Muscle of leg (tissue), 16 donors: ENCODE measurements at places on chromosomes 12 and 14. TPM values are rescaled to one million over a fixed set of nuclear protein-coding genes. Genes with fewer than 3 reads are reported as not detected.

GRCh38 chr12:130881548-130881947 is 9.7 kb downstream of the RAN start:
- no peak overlapping the region for H3K4me3 ChIP-seq
- peaks cover 10% of the 10 kb centered on the region for H3K36me3 ChIP-seq
- H3K27me3 ChIP-seq = no peaks in the 10 kb centered on the region
- H3K27ac ChIP-seq = no peak overlapping the region
- DNase-seq = no peak

CLEC4D gene
- not detected for total RNA-seq

DNA sequence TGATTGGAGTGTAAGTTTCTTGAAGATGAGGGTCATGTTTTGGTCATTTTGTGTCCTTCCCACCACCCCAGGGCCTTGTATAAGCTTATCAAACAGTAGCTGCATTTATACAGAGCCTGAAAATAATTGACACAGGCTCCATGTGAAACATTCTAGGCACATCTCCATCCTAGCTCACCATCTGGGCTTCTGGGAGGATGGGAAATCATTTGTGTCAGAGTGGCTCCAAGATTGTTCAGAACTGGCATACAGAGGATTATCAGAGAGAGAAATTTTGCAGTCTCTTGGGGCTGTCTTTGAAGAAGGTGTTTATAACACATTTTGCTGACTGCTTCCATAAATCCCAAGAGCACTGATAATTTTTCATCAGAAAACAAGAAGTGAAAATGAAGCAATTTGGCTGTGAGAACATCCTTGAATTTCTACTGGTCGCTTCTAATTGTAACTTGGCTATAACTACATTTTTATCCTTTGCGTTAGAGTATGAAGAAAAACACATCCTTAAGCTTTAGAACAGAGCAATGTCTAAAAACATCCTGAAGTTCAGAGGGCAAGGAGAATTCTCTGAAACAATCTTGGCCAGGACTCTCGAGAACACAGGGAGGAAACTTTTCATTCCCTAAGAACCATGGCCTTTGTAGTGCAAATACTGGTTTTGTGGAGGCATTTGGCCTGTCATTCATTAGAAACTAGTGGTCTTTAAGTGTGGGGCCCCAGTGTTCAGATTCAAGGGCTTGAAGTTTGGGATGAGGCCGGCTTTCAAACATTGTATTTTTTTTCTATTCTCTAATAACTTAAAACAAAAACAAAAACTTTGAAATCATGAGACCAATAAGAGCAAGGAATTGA is 151.1 kb downstream of the DACT1 start:
- no peaks in the 10 kb centered on the region for H3K36me3 ChIP-seq
- no peak overlapping the region for H3K4me3 ChIP-seq
- H3K27ac ChIP-seq = no peak overlapping the region
- H3K27me3 ChIP-seq = no peaks in the 10 kb centered on the region
- no peak for DNase-seq

DNA sequence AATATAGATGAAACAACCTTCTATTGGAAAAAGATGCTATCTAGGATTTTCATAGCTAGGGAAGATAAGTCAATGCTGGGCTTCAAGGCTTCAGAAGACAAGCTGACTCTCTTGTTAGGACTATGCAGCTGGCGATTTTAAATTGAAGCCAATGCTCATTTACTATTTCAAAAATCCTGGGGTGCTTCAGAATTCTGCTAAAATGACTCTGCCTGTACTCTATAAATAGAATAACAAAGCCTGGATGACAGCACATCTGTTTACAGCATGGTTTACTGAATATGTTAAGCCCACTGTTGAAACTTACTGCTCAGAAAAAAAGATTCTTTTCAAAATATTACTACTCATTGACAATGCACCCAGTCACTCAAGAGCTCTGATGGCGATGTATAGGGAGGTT is 155.1 kb downstream of the PIK3C2G start:
- DNase-seq = no peak
- H3K27me3 ChIP-seq = no peaks in the 10 kb centered on the region
- no peak overlapping the region for H3K27ac ChIP-seq
- H3K4me1 ChIP-seq = no peaks in the 10 kb centered on the region

GRCh38 chr14:104970231-104971068 is 7.7 kb downstream of the AHNAK2 start:
- peaks cover 77% of the 10 kb centered on the region for H3K4me1 ChIP-seq
- DNase-seq = peak; percentile 91
- no peaks in the 10 kb centered on the region for H3K36me3 ChIP-seq

- H3K27ac ChIP-seq = no peak overlapping the region
- H3K4me3 ChIP-seq = no peak overlapping the region
- H3K4me1 ChIP-seq = no peaks in the 10 kb centered on the region
- DNase-seq = peak; percentile 69
Observed at GRCh38 chr12:9039397-9039977, 50.1 kb downstream of the KLRG1 start.

- no peak overlapping the region for H3K4me3 ChIP-seq
- no peaks in the 10 kb centered on the region for H3K36me3 ChIP-seq
- H3K27ac ChIP-seq = no peak overlapping the region
- no peaks in the 10 kb centered on the region for H3K27me3 ChIP-seq
Observed at GRCh38 chr14:82055515-82056115, 522.0 kb upstream of the SEL1L start.
